NCI-H187 (cell line): ENCODE measurements at places on chromosomes 11 and 22.

DNA sequence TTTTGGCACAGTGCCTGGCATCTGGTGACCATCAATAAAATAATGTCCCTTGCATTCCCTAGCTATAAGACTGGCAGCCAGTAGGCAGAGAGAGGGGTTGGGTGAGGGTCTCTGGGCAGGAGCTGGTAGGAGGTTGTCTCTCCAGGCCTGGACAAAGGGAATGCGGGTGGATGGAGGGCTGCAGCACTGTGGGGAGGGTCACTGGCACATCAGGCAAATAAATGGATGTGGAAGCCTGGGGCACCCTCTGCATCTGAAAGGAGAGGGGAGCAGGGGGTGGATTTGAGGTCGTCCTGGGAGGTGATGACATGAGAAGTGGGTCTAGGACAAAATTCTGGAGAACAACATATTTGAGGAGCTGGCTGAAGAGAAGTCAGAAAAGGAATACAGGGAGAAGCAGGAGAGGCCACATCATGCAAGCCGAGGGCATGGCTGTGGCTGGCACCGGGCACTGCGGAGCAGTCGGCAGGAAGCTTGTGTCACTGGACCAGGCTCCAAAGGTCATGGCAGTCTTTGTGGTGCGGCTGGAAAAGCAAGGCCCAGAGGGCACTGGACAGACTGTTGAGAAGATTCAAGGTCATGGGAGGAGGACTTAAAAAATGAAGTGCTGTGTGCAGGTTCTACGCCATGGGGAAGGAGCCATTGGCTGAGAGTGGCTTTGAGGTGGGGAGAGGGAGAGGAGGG is 36.5 kb upstream of the THY1 start:
- no peak for DNase-seq

DNA sequence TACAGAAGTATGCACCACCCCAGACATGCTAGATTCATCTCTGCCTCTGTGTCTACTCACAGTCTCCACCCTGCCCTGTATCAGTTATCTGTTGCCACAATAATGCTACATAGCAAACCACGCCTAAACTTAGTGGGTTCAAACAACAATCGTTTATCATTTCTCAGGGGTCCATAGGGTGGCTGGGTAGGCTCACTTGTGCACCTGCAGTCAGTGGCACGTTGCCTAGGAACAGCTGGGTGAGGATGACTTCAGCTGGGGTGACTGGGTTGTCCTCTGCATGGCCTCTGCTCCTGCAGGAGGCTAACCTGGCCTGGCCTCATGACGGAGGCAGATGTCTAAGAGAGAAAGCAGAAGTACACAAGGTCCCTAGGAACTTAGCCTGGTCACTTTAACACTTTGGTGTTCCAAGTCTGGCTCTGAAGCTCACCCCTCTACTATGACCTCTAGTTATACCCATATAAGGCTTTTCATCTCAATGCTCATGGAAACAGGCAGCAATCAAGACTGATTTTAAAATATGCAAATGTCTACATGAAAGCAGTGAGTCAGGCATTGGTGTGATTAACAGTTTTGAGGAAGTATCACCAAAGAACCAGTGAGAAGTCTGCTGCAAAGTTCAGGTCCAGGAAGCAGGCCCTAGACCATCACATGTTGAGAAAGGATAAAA is 10.7 kb downstream of the OLFML1 start:
- DNase-seq: no peak

- DNase-seq: no peak
These were observed 21.0 kb downstream of the PPIL2 start for GRCh38 chr22:21686634-21687393.

DNA sequence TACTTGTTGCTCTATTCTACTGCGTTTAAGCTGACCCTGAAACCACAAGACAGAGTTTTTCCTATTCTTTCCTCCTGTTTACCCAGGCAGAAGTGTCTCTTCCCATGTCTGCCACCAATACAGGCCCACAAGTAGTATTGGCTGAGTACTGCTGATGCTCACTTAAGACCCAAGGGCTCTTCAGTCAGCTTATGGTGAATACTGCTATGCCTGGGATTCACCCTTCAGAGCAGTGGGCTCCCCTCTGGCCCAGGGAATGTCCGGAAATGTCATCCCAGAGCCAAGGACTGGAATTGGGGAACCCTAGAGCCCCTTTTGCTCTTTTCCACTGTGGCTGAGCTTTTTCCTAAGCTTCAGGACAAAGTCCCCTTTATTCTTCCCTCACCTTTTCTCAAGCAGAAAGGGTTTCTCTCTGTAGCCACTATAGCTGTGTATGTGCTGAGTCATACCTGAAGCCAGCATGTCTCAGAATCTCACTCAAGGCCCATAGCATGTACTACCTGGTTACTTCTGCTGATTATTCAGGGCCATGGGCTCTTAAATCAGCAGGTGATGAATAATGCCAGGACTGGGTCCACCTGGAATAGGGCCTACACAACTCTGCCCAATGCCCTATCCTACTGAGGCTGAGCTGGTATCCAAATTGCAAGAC is 745.8 kb upstream of the ANO5 start:
- DNase-seq: no peak

DNA sequence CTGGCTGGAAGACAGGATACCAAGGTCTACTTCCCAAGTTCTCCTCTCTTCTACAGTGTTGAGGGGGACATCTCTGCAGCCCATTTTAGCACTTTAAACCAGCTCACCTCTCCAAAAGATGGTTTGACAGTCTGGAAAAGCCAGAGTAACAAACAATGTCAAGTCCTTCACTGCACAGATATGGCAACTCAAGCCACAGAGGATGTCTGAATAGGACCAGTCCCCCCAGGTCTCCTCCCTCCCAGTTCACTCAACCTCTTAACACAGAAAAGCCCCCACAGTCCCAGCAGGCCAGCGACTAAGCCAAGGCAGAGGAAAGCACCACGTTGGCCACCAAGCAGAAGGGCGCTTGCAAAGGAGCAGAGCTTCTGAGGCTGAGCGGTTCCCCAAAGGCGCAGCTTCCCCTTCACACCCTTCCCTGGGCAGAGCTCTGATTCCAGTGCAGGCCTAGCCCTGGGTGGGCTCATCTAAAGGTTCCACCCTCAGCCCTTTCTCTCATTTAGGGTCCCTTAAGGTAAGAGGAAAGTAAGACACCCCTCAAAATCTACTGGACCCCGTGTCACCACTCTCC is 62.7 kb downstream of the PAK1 start:
- no peak for DNase-seq

DNA sequence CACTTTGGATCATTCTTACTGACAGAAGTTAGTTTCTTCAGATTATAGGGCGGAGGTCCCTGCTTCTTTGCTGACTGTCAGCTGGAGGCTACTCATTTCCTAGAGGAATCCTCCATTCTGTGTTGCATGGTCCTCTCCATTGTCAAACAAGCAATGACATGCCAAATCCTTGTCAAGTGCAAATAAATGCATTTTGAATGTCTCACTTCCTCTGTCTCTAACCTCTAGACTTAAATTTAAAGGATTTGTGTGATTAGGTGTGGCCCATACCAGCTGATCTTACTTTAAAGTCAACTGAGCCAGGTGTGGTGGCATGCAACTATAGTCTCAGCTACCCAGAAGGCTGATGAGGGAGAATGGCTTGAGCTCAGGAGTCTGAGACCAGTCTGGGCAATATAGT is 458.4 kb upstream of the CCDC179 start:
- DNase-seq: no peak

- no peak for DNase-seq
These were observed 55.3 kb downstream of the C22orf42 start for GRCh38 chr22:32103658-32104315.
